ENCODE measurements at places on chromosomes 1 and 21.
A peak's percentile ranks its signal among the peaks of the same experiment; 100 is the strongest.

DNA sequence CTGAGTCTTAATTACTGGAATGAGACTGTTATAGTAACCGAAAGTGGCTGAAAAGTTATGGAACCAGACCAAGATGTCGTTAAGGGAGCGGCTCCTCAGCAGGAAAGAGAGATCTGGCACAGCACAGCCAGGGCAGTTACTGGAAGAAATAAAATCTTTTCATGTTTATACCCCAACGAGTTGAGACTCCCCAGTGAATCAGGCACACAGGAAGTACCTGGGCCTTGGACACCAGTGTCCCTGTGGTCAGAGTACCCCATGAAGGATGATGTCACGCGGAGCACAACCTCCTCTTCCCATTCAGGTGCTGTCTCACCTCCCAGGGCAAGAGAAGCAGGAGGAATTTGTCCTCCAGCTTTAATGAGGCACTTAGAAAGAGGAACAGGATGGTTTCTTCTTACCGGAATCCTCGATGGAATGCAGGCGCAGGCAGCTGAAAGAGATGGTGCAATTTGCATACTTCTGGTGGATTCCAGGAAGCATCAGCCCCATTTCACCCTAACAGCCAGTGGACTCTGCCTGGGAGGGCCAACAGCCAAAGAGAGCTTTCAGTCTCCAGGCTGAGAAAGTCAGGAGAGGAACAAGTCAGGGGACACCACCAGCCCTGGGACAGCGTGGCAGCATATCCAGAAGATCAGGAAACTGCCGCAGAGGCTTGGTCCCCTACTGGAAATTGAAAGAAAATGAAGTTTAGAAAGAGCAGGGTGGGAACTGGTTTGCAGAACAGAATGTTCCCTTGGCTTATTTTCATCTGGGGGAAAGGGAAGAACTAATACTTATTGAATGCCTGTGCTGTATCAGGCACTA is 35.9 kb upstream of the CTTNBP2NL start:
- DNase-seq = no peak

GRCh38 chr1:1167398-1167821 is 6.3 kb upstream of the TTLL10 start:
- no peak for DNase-seq

GRCh38 chr1:119332622-119333021 is 36.0 kb upstream of the HAO2 start:
- DNase-seq = no peak

GRCh38 chr21:42496839-42497202 is 797 bp upstream of the RSPH1 start:
- DNase-seq = no peak

DNA sequence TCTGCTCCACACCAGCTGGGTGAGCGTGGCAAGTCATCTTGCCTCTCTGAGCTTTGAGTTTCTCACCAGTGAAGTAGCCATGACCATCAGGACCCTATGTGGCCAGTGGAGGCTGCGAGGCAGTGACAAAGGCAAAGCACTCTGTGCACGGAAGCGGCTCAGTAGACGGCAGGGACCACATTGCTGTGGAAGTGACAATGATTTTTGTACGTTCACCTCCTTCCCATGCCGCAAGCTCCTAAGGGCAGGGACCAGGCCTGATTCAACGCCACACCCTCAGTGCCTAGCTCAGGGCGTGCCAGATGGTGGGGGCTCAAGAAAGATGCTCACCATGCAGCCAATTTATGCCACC is 210.5 kb downstream of the MATN1 start:
- no peak for DNase-seq

DNA sequence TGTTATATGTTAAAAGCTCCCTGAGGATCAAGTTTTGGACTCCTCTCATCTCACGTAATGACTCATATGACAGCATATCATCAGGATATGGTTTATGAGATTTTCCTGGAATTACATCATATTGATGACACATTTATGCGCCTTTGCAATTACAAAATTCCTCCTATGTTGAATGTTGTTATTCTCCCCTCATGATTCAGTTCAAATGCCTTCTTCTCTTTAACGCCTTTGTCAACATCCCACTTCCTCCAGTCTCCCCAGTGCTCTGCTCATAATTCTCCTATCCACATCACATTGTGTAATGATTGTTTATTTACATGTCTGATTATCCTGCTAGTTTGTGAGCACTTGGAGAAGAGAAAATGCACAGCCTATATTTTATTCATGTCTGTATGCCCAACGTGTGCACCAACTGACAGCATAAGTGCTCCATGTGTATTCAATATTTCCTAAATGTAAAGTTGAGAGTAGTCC is 80.9 kb upstream of the BACH1 start:
- no peak for DNase-seq

DNA sequence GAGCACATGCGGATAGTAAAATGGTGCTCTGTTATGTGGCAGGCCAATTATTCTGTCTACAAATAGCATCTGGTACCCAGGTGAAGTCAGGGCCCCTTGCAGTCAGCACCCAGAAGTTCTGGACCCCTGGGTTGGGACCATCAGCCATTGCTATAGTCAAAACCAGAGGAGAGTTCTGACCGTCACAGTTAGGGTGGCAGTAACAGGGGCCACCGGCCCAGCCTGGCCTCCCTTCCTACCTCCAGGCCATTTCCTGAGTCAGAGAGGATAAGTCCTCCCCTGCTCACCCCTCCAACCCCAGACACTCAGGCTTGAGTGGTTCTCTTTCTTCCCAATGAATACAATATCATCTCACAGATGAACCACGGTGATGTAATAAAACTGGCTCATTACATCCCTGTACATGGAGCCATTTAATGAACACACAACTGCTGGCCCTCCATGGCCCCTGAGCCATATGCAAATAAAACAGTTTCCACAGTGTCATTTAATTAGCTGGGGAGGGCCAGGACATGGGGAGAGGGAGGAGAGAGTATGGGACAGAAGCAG is 673.6 kb downstream of the MATN1 start:
- no peak for DNase-seq

GRCh38 chr1:222950892-222951291 is 136.1 kb downstream of the DISP1 start:
- no peak for DNase-seq

DNA sequence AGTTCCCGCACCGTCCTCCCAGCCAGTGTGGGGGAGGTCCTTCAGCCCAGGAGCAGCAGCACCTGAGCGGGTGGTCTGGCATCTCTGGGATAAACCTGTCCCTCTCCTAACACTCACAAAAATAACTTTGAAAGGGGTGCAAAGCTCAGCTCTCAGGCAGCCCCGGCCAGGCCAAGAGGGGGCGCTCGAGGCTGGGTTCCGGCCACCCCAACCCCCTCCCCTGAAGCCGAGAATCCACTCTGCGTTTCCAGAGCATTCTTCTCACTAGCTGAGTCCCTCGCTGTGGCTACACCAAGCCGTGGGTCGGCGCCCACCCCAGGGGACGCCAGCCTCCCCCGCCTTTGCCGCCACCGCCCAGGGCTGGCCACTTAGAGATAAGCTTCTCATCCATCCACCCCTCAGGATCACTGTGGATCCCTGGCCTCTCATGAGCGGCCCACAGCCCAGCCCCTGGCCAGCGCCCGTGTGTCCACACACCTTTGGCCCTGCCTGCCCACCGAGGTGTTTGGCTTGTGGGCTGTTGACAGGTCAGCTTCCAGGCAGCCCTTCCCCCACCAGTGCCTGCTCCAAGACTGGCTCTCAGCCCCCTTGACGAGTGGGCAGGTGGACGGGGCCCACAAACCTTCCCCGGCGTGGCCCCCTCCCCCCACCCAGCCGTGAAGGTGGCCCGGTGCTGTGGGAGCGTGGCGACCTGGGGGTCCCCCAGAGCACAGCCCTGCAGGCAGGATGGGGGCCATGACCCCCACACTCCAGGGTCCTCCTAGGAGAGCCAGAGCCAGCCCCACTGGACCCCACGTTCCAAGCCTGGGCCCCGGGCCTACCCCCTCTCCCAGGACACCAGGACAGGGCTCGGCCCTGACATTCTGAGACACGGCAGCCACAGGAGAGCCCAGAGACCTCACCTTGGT is 1.9 kb downstream of the FTCD start:
- DNase-seq = peak; percentile 43

DNA sequence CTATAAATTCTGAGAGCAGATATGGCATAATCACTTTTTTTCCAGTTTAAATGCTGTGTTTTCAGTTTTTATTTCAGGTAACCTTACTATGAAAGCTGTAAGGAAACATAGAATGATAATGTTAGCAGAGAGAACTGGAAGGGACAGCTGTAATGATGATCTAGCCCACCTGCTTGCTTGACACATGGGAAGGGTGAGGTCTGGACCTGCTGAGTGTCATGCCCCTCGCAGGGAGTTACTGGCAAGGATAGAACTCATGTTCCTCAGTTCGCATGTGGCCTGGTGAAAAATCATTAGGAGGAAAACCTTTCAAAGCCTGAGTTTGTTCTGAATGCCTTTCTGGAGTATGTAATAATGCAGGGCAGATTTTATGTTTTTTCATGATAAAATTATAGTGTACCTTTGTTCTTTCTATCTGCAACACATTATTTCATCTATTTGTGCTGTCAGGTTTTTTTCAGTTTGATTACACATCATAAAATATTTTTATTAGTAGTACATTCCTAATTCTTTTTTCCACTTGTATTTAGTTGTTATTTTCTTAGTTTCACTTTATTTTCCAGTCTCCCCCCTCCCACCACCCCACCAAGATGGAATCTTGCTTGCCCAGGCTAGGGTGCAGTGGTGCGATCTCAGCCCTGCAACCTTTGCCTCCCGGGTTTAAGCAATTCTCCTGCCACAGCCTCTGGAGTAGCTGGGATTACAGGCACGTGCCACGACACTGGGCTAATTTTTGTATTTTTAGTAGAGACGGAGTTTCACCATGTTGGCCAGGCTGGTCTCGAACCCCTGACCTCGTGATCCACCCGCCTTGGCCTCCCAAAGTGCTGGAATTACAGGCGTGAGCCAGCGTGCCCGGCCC is 8.0 kb downstream of the DDI2 start:
- DNase-seq = no peak

GRCh38 chr1:208139434-208140045 is 104.6 kb downstream of the PLXNA2 start:
- DNase-seq = no peak

GRCh38 chr1:37660664-37661063 is 26.0 kb upstream of the RSPO1 start:
- DNase-seq = no peak

GRCh38 chr1:29258976-29259801 is 22.9 kb downstream of the PTPRU start:
- DNase-seq = no peak

GRCh38 chr1:59418363-59419144 is 121.7 kb downstream of the FGGY start:
- DNase-seq = no peak

DNA sequence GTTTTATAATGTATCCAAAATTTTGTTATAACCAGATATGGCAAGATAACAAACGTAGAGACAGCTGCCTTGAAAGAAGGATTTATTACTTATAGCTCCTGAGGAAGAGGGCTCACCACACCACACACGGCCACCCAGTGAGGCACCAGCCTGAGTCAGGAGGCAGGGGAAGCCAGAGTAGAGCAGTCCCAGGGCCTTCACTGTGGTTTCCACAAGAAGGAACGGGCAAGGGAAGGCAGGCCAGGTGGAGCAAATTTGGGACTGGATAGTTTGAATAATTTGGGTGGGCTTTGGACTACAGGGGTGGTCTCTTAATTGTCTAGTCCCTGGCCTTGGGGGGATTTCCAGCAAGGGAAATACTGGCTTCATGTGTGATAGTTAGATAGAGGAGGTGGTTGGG is 72.5 kb downstream of the RRAGC start:
- no peak for DNase-seq

GRCh38 chr1:111952125-111952657 is 37.3 kb downstream of the KCND3 start:
- no peak for DNase-seq

DNA sequence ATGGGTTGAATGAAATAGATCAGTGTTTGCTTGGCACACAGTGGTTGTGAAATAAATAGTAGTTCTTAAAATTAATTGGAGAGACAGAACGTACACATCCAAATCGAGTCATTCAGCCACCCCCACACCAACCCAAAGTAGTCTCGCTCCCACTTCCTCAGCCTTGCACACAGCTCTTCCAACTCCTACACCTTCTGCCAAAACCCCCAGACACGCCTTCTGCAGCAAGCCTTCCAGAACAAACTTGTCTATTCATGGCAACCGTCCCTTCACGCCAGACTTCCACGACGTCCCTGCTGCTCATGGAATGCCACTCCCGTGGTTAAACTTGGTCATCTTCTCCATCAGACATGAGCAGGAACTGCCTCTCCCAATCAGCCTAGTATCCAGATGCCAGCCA is 37.5 kb upstream of the RD3 start:
- DNase-seq = no peak

GRCh38 chr21:30211071-30211470 is 4.8 kb downstream of the CLDN8 start:
- no peak for DNase-seq

GRCh38 chr1:216422821-216423520 is at the start of gene USH2A:
TSS of gene USH2A (minus strand) at chr1:216423448. CDS start at chr1:216422336, 1,112 bp downstream.
- DNase-seq = no peak

GRCh38 chr1:26932531-26932930 is 11.0 kb downstream of the NUDC start:
- DNase-seq = no peak

DNA sequence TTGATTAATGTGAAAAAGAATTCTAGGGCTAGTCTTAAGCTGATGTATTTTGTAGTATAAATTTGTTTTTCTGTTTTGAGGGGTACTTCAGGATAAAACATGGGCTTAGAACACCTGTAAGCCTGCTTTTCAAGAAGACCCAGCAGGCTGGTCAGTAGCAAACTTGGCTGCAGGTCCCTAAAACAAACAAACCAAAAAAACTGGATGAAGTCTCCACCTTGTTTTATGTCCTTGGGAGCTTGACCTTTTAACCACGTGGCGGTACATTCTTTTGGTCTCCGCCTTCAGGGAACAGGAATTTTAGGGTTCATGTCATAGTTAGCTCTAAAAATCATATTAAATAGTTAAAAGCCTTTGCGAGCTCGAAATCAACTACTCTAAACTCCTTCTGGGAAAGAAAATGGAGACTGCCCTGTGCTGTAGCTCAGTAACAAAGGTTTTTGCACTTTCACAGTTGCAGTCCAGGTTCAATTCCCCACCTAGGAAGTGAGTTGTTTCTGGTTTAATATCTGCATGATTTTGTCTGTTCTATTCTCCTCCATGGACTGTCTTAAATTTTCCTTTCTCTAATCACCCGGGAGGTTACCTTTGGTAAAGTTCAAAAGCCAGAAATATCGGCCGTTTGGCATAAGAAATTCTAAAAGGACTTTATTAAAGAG is 18.6 kb downstream of the PRDX6 start:
- DNase-seq = no peak
